ENCODE measurements at places on chromosomes 11 and 22.

DNA sequence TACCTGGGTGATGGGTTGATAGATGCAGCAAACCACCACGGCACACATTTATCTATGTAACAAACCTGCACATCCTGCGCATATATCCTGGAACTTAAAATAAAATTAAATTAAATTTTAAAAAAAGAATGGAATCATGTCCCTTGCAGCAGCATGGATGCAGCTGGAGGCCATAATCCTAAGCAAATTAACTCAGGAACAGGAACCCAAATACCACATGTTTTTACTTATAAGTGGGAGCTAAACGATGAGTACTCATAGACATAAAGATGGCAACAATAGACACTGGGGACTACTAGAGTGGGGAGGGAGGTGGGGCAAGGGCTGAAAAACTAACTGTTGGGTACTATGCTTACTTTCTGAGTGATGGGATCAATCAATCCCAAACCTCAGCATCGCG, 40.9 kb downstream of the CWC15 start:
- no peak for DNase-seq

DNA sequence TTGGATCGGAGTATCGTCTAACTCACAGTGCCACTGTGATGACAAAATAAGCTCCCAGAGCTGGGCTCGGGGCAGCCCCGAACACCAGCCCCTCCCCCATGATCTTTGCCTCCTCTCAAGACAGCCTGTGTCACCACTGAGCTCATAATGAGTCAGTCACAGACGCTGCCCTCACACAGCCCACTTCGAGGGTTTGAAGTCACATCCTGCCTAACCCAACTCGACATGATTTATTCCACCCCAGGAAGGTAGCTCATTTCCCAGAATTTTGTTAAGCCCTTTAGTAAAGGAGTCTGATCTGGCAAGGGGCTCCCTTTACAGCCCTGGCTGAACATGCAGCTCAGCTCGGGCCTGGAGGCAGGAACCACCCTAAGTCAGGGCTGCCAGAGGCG, 22.8 kb downstream of the MYH9 start:
- DNase-seq: peak; percentile 51

DNA sequence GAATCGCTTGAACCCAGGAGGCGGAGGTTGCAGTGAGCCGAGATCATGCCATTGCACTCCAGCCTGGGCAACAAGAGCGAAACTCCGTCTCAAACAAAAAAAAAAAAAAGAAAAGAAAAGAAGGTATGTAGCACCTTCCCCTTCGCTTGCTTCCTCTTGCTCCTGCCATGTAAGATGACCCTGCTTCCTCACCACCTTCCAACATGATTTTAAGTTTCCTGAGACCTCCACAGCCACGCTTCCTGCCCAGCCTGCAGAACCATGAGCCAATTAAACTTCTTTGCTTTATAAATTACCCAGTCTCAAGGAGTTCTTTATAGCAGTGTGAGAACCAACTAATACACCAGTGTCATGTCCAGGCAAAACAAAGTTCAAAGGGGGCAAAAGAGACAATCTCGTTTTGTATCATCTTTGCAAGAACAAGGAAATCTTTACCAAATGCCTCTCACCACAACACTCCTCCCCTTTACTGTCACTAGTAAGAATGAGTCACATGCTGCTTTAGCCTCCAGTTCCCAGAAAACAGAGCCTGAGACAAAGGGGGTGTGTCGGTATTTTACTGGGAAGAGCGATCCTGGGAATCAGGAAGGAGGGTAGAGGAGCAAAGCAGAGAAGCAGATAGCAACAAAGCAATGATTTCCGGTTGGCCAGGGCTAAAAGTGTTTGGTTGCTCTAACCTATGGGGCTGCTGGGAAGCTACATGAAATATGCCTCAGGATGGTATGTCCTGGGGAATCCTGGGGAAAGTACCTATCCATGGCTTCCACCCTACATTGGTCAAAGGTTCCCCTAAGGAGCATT, 10.5 kb upstream of the MCHR1 start:
- DNase-seq: no peak

DNA sequence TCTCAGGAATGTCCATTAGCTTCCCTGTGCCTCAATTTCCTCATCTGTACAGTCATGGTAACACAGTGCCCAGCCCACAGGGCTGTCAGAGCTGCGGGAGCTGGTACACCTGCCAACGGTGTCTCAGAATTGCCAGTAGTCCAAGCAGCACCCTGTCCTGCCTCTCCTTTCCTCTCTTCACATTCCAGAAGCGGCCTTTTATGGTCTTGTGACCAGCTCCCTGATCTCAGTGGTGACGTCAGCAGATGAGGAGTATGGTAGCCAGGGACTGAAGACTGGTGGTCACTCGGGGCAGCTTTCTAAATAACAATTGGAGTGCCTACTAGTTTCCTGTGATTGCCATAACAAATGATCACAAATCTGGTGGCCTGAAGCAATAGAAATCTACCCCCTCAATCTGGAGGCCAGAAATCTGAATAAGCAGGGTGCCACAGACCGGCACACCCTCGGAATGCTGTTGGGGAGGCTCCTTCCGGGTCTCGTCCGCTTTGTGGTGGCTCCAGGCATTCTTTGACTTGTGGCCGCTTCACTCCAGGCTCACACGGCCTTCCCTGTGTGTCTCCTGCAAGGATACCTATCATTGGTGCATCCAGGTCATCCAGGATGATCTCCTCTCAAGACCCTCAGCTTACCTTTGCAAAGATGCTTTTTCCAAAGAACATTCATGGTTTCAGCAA, 2.1 kb downstream of the FADD start:
- no peak for DNase-seq

DNA sequence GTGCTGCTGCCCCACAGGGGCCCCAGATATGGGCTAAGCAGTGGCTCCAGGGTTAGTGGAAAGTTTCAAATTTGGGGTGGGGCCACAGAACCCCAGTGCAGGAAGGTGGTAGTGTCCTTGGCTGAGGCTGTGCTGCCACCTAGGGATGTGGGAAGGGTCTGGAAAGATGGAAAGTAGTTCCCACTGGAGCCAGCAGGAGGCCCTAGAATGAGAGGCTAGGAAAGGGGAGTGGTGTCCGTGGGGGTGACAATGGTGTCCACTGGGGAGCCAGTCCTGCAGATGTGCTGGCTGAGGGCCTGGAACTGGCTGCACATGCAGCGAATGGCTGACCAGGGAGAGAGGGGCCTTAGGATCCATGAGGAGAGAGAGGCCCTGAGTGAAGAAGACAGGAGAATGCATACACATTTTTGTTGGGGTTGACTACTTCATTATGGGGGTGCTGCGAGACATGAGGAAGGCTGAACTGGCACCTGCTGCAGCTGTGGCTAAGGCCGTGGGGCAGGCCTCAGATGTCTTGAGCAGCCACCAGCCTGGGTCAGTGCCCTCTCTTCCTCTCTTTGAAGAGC, 21.1 kb downstream of the RFPL3 start:
- no peak for DNase-seq

DNA sequence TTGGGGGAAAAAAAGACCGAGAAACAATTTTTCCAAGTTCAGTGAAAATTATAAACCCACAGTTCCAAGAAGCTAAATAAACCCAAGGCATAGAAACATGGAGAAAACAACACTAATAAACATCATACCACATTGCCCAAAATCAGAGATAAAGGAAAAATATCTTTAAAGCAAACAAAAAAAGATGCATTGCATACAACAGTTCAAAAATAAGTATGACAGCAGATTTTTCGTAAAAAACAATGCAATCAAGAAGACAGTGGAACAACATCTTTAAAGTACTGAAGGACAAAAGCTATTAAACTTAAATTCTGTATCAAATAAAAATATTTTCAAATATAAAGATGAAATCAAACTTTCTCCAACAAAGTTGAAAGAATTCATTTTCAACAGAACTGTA, 921.3 kb downstream of the METTL15 start:
- no peak for DNase-seq

DNA sequence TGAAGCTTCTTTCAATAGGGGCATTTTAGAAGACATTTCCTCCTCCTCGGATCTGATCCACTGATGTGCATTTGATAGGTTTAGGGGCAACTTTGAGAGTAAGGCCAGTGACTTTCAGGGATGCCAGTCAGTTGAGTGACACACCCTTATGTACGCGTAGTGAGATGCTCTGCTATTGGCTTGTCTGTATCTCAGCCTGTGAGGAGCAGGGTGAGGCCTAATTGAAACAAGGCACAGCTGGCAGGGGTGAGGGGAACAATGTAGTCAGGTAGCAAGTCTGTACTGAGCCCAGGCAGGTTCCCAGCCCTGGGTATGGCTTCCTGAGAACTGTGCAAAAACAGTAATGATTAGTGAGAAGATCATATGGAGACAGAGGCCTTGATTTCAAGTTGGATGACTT, 61.5 kb downstream of the STIM1 start:
- DNase-seq: no peak
